ENCODE measurements at places on chromosomes 16 and 17.

GRCh38 chr16:85750827-85751697 lies at the start of gene C16orf74:
Gene C16orf74, minus strand, starts transcription at chr16:85751096. Its CDS starts 15,879 bp downstream, at chr16:85735217.
- DNase-seq, result no peak

- DNase-seq, result no peak
Observed at GRCh38 chr17:44343510-44344209, 1.4 kb upstream of the GRN start.

DNA sequence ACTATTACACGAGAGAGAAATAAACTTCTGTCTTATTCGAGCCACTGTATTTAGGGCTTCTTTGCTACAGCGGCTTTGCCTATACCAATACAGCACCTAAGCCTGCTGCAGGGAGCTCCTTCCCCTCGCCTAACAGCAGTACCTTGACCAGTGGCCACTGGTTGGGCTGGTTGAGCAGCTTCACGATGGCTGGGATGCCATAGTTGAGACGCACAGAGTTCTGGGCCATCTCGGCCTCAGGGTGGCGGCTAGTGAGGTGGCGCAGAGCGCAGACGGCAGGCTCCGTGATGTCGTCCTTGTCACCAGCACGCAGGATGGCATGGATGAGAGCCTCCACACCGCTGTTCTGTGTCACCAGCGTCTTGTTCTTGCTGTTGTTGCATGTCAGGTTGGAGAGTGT lies 23.7 kb downstream of the JUP start:
- no peak for DNase-seq

DNA sequence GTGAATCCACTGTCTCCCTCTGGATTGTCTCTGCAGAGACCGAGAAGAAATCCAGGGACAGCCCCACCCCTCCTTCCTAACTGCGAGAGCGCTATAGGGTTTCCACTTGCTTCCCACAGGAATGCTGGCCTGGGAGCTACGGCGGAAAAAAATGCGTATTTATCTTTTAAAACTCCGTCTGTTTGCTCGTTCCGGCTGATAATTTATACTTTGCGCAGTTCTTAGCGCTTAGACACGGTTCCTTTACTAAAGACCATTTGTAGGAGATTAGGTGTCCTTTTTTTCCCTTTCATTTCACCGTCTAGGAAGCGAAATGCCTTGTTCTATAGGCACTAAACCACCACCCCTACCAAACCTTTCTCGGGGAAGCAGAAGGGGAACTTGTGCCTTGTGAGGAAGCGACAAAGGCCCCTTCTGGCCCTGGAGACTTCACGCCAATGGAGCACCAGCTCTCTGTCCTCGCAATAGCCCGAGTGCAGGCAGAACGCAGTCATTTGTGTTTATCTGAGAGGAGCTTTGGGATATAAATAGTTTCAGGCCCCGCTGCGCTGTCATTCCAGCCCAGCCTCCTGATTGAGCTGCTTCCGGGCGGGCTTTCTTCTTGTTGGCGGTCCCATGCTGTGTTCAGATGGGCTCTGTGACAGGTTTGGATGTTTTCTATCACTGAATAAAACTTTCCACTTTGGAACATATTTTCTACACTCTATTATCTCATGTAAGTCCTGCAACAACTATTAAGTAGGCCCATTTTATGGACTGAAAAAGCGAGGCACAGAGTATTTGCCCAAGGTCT lies 791 bp upstream of the SUPT4H1 start:
- no peak for DNase-seq

GRCh38 chr17:29445844-29446243 lies 55.7 kb downstream of the TAOK1 start:
- no peak for DNase-seq

GRCh38 chr17:77609553-77610517 lies 348.7 kb upstream of the TNRC6C start:
- no peak for DNase-seq

Measured in AG04450 (cell line).